Activated T-helper 1 cell treated with anti-CD3 and anti-CD28 coated beads, Interleukin-12 subunit alpha, Interleukin-12 subunit beta, Interleukin-2, Interleukin-4 antibody, amounts not matched to agents 30 ng/mL and 10 ng/mL and 1 ng/mL, durations not matched to agents 14 hours and 24 hours and 36 hours (primary cell): ENCODE measurements at places on chromosomes 4 and X. TPM values are rescaled to one million over a fixed set of nuclear protein-coding genes. Genes with fewer than 3 reads are reported as not detected.

Gene DRD5
- total RNA-seq: not detected in 2 replicates

Gene LRP2BP
- 0.42 and 0.47 TPM in 2 replicates for total RNA-seq

Gene OPRPN
- not detected in 2 replicates for total RNA-seq

Gene CHRDL1
- not detected in 2 replicates for total RNA-seq
